ENCODE measurements at places on chromosomes 3 and 15. TPM values are rescaled to one million over a fixed set of nuclear protein-coding genes. Genes with fewer than 3 reads are reported as not detected.

The ITIH4 gene
- total RNA-seq, result 16.0 TPM

DNA sequence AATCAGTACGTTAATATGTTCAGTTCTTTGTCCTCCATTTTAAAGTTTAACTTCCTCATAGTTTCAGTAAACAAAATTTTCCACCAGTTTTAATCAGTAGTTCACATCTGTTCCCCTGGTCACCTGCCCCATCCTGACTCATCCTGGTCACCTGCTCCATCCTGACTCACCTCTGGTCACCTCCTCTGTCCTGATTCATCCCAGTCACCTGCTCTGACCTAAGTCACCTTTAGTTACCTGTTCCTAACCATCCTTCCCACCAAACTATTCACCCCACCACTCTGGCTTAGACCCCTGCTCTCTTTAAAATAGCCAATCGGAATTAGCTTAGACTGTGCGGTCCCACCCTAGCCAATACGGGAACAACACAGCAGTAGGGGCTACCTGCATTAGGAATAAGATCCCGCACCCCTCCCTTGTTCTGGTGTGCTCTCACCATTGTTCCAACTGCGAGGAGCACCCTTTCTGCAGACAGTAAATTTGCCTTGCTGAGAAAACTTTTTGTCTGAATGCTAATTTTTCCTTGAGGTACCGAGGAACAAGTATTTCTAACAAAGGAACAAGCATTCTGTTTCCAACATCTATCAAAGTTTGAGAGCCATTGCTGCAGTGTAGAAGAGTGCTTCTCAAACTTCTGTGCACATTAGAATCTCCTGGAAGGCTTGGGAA, 169.3 kb downstream of the ADAMTS17 start:
- peaks cover 8% of the 10 kb centered on the region for H3K4me1 ChIP-seq
- H3K27ac ChIP-seq, result no peak overlapping the region

The CNTN4 gene
- total RNA-seq, result not detected

GRCh38 chr15:63054985-63055384, 12.4 kb downstream of the TPM1 start:
- H3K4me3 ChIP-seq, result no peak overlapping the region
- H3K27ac ChIP-seq, result no peak overlapping the region
- no peak for DNase-seq
- H3K36me3 ChIP-seq, result peaks cover 2% of the 10 kb centered on the region

The ADCY5 gene
- not detected for total RNA-seq

The C3orf49 gene
- not detected for total RNA-seq

The CPLX3 gene
- total RNA-seq, result 0.18 TPM

DNA sequence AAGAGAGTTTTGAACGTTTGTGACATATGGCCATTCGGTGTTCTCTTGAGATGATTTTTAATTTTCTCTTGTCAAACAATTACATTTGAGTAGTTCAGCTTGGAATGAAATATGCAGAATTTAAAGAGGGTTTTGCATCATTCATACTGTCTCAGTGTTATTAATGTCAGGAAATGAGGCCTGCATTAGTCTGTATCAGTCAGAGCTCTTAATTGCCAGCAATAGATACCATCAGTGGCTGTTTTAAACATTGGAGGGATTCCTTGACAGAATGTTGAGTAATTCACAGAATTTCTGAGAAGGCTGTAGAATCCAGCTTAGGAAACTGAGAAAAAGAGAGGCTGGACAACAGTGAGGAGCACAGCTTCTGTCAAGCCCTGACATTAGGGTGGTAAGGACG, 722.0 kb downstream of the NR2F2 start:
- H3K27ac ChIP-seq, result no peak overlapping the region
- no peaks in the 10 kb centered on the region for H3K4me1 ChIP-seq
- DNase-seq, result no peak
- no peaks in the 10 kb centered on the region for H3K36me3 ChIP-seq
- H3K27me3 ChIP-seq, result no peaks in the 10 kb centered on the region
- no peak overlapping the region for H3K4me3 ChIP-seq

The FBXO40 gene
- not detected for total RNA-seq

The GPR87 gene
- total RNA-seq, result 0.33 TPM

DNA sequence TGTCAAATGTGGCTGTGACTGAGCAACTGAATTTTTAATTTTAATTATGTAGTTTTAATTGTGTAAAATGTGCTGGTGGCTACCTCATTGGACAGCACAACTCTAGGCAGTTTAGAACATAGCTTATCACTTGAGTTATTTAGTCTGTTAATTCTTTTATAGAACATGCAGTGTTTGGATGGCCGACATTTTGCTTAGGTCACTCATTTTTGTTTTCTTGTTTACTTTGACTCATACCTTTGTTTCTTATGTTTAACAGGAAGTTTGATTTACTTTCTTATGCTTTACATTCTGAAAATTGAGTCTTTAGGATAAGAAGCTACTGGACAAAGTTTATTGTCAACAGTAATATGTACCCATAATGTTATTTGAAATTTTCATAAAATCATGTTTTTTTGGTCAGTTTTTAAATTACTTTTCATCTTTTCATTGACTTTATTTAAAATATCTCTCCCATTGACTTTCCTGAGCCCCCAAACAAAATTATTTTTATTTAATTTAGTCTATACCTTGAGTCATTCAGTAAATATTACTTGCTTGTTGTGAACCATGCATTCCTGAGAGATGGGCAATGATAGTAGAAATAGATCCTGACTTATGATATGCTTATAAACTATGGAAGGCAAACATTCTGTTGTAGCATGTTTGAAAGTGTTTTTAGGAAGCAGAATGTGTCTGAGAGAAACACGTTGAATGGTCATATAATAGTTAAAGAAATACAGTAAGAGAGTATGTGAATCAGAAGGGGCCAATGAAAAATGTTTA, 60.6 kb downstream of the TCF12 start:
- H3K27ac ChIP-seq, result no peak overlapping the region
- no peaks in the 10 kb centered on the region for H3K36me3 ChIP-seq
- peaks cover 4% of the 10 kb centered on the region for H3K4me1 ChIP-seq
- H3K27me3 ChIP-seq, result no peaks in the 10 kb centered on the region
- DNase-seq, result no peak
- H3K4me3 ChIP-seq, result no peak overlapping the region

- no peak for DNase-seq
- no peak overlapping the region for H3K27ac ChIP-seq
- H3K4me1 ChIP-seq, result no peaks in the 10 kb centered on the region
- H3K36me3 ChIP-seq, result peaks cover 73% of the 10 kb centered on the region
- no peaks in the 10 kb centered on the region for H3K27me3 ChIP-seq
- no peak overlapping the region for H3K4me3 ChIP-seq
Measured at GRCh38 chr3:142211034-142211433, 14.4 kb downstream of the GK5 start.

The FAM81A gene
- 0.50 TPM for total RNA-seq

- H3K4me3 ChIP-seq, result no peak overlapping the region
Measured at GRCh38 chr15:64695561-64695992, 79.8 kb downstream of the RBPMS2 start.

- H3K27me3 ChIP-seq, result no peaks in the 10 kb centered on the region
- no peaks in the 10 kb centered on the region for H3K4me1 ChIP-seq
- no peak overlapping the region for H3K27ac ChIP-seq
- no peak for DNase-seq
- H3K36me3 ChIP-seq, result no peaks in the 10 kb centered on the region
Measured at GRCh38 chr3:144403040-144403457, 431.4 kb downstream of the DIPK2A start.

DNA sequence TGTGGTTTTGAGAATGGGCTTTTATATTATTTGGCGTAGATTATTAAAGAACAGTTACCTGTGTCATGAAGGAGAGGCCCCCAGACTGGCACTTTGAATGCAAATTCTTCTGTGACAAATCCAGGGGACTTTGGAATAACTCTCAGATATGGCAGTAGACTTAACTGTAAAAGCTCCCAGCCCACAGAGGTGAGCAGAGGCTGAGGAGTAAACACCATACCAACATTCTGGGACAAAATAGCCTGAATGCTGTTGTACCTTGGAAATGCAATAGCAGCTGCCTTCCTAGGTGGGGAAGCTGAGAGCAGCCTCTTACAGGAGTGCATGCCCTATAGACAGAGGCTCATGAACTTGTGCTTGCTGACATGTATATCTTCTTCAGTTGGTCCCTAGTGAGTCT, 187.6 kb upstream of the CTDSPL start:
- no peak overlapping the region for H3K4me3 ChIP-seq
- no peak overlapping the region for H3K27ac ChIP-seq
- H3K36me3 ChIP-seq, result no peaks in the 10 kb centered on the region
- no peak for DNase-seq
- no peaks in the 10 kb centered on the region for H3K4me1 ChIP-seq

The PCSK6 gene
- total RNA-seq, result 0.58 TPM
